ENCODE measurements at places on chromosomes 12 and 14.

DNA sequence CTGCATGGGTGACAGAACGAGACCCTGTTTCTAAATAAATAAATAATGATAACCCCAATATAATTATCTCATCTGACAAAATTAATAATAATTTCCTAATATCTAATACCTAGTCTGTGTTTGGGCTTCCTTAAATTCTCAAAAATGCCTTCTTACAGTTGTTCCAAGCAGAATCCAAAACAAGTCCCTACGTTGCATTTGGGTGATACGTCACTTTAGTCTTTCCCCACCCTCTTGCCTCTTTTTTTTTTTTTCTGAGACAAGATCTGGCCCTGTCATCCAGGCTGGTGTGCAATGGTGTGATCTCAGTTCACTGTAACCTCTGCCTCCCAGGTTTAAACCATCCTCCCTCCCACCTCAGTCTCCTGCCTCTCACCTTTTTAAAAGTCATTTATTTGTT is 26.7 kb downstream of the VEZT start:
- DNase-seq: no peak

DNA sequence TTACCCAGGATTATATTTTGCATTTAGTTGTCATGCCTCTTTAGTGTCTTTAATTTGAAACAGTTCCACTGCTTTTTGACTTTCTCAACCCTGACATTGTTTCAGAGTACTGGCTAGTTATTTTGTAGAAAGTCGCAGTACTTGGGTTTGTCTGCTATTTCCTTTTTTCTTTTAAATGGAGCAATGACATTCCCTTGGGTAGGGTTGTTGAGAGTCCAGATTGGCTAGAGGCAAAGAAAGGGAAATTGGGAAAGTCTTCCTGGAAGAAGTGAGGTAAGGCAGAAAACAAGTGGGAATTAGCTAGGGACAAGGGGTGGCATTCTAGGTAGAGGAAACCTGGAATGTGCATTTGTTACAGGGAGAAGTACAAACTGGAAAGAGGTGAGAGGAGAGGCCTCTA is 245.9 kb downstream of the EMP1 start:
- no peak for DNase-seq

GRCh38 chr12:104328790-104329189 is 25.3 kb downstream of the EID3 start:
- no peak for DNase-seq

- DNase-seq: peak; percentile 38
These were observed 93.1 kb downstream of the SRGAP1 start for GRCh38 chr12:63937378-63938316.
